ENCODE measurements at places on chromosomes 4 and X.

DNA sequence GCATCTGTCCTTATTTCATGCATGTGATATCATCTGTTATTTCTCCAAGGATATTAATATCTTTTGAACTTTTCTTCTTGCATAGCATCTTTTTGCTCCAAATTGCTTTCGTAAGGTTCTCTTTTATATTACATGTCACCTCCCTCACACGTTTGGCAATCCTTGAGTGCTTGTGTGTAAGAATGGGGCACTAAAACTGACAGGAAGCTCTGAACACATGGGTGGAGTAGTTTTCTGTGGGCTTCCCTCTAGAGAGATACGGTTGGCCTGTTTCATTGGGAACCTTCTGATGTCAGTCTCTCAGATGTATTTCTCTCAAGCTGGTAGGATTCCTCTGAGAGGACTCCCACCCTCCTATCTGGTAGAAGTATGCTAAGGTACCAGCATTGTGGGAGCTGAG is 223.0 kb downstream of the MID1 start:
- no peak for DNase-seq

- DNase-seq = peak; percentile 23
Measured at GRCh38 chr4:25925486-25926201, 11.6 kb downstream of the SMIM20 start.

DNA sequence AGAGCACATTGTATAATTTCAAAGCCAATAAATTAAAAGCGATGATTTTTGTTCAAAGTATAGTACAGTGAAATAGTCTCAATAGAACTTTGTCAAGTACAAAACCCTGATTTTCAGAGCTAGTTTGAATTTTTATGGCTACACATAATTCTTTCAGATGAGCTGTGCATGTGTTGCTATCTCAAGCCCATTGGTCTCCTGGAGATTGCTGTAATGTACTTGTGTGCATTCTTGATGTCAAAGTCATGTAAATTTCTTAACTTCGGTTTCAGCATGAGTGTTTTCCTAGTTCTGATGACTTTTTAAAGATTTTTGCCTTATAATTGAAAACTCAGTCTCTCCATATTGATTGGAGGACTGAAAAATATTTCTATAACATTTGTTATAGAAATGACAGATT is 200.8 kb downstream of the CEP135 start:
- no peak for DNase-seq

DNA sequence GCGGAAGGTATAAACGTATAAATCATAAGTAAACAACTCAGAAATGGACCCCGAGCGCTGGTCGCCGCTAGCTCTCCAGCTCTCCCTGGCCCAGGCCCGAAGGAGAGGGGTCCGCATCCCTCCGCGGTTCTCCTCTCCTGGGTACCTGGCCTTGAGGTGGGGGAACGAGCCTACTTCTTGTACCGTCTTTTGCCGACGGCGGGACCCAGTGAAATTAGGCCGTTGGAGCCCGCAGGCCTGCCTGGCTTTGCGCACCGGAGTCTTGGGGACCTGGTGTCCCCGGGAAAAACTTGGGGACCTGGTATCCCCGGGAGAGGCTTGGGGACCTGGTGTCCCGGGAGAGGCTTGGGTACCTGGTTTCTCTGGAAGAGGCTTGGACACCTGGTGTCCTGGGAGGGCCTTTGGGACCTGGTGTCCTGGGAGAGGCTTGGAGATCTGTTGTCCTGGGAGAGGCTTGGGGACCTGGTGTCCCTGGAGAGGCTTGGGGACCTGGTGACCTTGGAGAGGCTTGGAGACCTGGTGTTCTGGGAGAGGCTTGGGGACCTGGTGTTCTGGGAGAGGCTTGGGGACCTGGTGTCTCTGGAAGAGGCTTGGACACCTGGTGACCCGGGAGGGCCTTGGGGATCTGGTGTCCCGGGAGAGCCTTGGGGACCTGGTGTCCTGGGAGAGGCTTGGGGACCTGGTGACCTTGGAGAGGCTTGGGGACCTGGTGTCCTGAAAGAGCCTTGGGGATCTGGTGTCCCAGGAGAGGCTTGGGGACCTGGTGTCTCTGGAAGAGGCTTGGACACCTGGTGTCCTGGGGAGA is 12.0 kb downstream of the SHOX start:
- no peak for DNase-seq

GRCh38 chr4:184641022-184641421 is 8.2 kb downstream of the CASP3 start:
- no peak for DNase-seq

DNA sequence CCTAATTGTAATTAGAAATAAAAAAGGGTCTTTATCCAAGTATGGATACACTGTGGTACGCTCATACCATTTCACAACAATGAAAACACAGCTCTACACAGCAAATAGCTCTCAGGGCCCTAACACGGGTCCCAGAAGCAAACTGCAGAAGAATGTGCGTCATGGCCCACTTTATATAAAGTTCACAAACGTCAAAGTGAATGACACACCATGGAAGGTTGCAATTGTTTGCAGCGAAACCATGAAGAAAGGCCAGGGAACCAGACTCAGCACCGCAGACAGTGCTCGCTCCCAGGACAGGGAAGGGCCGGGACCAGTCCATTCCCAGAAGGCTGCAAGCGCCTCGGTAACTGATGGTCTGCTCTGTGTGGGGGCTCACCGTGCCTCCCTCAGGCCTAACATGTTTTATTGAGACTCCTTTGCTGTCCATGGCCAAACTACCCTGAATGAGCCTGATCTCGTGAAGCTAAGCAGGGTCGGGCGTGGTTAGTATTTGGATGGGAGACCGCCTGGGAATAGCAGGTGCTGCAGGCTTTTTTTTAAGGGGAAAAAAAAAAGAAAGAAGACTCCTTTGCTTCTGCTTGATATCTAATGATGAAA is 47.8 kb downstream of the ACOX3 start:
- DNase-seq = no peak

- no peak for DNase-seq
Measured at GRCh38 chrX:134537179-134537955, 77.4 kb downstream of the HPRT1 start.

GRCh38 chrX:12610079-12610478 is 181.1 kb upstream of the PRPS2 start:
- no peak for DNase-seq

- no peak for DNase-seq
Measured at GRCh38 chrX:39941332-39941920, 156.3 kb downstream of the BCOR start.

DNA sequence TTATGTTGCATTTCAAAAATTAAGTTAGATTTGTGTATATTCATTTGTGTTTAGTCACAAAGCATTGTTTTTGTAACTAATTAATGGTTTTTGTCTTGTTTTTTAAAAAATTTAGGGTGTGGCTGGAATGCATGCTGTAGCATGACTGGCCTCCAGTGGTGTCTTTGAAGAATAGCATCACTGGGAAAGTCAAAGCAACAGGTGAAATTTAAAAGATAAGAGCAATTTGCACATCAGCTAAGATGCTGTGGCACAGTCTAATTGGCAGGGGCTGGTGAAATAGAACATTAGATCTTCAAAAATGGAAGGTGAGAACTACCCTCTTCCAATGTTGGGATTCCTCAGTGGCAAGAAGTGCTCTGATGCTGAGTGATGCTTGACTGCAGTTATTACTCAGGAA is 45.3 kb downstream of the ANK2 start:
- DNase-seq = no peak

DNA sequence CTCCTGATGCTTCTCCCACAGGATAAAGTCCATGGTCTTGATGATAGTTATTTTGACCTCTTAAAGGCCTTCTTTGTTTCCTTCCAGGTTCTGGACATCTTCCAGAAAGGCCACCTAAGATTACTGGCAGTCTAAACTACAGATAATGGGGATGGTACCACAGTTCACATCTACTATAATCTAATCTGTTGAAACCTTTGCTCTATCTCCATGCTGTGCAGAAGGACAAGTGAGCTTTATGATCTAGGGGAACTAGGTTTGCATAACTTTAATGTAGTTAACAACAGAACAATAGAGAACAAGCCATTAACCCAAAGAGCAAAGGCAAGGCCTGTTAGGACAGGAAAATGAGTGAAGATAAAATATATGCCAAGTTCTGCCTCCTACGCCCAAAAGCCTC is 103.9 kb upstream of the KLHL13 start:
- no peak for DNase-seq
